Myocyte (in vitro differentiated cells): ENCODE measurements at places on chromosomes 1 and 21. TPM values are rescaled to one million over a fixed set of nuclear protein-coding genes. Genes with fewer than 3 reads are reported as not detected.
A peak's percentile ranks its signal among the peaks of the same experiment; 100 is the strongest.

Gene ADAMTS1
- total RNA-seq: 21.4 and 23.0 TPM in 2 replicates

Gene RGS1
- total RNA-seq: 0.43 TPM in 1 of 2 replicates, not detected in the other

Gene FMN2
- total RNA-seq: 1.1 and 2.4 TPM in 2 replicates

Gene FCER1G
- not detected in 2 replicates for total RNA-seq

Gene RGS4
- total RNA-seq: 14.5 and 21.0 TPM in 2 replicates

Gene ITGB3BP
- 13.7 and 18.1 TPM in 2 replicates for total RNA-seq

DNA sequence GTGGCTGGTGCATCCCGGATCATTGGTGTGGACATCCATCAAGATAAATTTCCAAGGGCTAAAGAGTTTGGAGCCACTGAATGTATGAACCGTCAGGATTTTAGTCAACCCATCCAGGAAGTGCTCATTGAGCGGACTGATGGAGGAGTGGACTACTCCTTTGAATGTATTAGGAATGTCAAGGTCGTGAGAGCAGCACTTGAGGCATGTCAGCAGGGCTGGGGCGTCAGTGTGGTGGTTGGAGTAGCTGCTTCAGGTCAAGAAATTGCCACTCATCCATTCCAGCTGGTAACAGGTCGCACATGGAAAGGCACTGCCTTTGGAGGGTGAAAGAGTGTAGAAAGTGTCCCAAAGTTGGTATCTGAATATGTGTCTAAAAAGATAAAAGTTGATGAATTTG, 79.1 kb downstream of the FMN2 start:
- DNase-seq: peak; percentile 68

- DNase-seq: peak; percentile 46
These were observed 68.3 kb upstream of the TARDBP start for GRCh38 chr1:10943991-10944730.

DNA sequence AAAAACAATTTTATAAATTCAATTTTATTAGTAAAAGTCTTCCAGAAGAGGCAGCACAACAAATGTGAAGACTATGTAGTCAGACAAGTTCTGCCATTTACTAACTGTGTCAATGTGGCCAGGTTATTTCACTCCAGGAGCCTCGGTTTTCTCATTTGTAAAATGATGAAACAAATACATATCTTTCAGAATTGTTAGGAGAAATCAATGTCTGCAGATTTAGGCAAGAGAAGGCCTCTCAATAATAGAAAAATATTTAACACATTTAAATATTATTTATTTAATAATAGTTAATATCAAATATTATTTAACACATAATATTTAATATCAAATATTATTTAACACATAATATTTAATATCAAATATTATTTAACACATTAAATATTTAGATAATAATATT, 75.6 kb upstream of the PTGFR start:
- no peak for DNase-seq

DNA sequence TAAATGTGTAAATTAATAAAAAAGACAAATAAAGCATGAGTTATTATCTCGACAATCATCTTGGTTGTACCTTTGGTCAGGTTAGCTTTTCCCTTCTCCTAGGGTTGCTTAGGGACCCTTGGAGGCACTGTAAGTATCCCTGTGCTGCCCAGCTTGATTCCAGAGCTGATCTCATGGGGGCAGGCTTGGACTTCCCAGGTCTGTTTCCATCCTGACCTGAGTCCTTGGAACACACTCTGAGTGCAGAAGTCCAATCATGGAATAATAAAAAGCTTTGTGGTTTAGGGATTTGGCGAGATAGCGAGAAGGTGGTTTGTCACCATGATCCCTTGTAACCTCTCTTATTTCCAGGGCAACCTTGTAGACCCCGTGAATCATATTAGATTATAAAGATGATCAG, 18.7 kb upstream of the PAPPA2 start:
- DNase-seq: no peak

DNA sequence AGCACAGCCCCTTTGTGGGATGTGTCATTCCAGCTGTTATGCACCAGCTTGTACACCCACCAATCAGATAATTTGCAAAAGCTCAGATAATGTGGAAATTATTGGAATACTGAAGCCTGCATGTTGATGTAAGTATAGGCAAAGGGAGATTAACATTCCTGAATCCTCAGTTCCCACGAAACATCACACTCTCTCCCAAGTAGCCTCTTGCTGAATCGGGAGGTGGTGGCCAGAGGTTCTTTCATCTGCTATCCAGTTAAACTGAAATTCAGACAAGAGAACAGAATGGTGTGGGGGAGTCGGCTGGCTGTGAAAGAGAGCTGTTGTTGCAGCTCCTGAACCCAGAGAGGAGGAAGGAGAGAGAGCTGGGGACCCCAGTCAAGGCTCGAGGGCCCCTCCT, 170.9 kb downstream of the ZBTB18 start:
- no peak for DNase-seq

DNA sequence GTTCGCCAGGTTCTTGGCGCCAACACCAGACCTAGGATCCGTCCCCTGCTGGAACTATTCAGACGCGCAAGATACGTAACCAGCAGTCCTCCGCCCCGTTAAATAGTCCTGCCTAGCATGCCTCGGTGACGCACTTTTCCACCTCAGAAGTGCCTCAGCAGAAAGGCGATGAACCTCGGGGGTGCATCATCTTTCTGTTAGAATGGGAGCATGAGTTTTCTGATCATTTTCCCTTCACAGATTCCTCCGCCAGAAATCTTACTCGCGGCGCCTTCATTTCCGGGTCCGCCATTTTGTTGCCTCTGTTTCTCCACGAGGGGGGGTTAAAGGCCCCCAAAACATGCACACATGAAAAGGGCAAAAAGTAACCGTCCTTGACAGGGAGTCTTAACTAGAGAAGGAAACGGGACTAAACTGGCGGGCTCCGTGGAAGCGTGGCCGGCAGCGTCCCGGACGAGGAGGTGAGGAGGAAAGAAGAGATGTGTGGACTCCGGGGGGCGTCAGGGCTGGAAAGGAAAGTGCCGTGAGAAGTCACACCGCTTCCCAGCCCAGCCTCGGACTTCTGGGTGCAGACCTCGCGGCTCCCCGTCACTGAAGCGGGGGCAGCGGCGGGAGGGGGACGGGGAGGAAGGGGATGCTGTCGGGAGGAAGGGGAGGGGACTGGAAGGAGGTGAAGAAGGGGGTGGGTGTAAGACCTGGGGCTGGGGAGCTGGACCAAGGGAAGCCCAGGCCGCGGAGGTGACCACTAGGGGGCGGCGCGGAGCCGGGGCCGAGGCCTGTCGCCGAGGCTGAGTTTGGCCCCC, at the start of gene GABPB2:
TSS of gene GABPB2 (plus strand) at position 288 of the 803 bp plus-strand sequence. CDS start 17,429 bp downstream, outside the sequence.
- peak; percentile 94 for DNase-seq

GRCh38 chr1:175185903-175186302, 6.7 kb downstream of the KIAA0040 start:
- DNase-seq: no peak

- DNase-seq: no peak
These were observed 2.2 kb downstream of the SMCP start for GRCh38 chr1:152880316-152880715.

- no peak for DNase-seq
These were observed 7.4 kb downstream of the DSCAM start for GRCh38 chr21:40839521-40839920.

- no peak for DNase-seq
These were observed 491.6 kb upstream of the C1orf87 start for GRCh38 chr1:60564916-60565750.

DNA sequence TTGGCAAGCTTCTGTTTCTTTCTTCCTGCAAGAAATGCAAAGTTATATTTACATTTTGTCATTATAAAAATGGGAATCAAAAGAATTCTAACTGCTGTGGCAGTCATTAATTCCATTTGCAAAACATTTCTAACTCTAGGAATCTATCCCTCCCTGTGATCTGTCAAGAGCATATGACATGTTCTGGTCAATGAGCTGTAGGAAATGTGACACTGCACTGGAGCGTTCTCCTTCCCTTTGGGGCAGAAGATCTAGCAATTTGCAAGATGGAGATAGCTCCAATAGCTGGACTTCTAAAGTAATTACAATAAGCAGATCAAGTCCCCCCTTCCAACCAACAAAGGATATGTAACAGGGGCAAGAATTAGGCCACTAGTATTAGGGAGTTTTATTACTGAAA, 6.3 kb downstream of the TOMM20 start:
- DNase-seq: no peak

- DNase-seq: peak; percentile 30
These were observed at the start of gene FOXD3 for GRCh38 chr1:63322114-63322943. TSS of gene FOXD3 (plus strand) at chr1:63322567. CDS start at chr1:63323059, 492 bp downstream.

DNA sequence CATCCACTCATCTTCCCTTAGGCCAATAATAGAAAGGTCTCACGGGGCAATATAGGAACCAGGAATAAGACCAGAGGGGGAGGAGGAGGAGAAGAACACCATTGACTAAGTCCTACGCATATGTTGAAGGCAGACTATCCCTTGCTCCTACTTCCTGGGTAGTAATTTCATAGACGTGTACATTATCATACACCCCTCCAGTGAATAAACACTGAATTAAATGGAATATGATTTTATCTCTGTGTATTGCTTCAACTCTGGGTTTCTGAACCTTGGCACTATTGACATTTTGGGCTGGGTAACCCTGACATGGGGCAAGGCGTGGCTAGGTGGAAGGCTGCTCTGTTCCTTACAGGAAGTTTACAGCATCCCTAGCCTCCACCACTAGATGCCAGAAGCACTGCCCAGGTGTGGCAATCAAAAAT, 17.3 kb upstream of the FHAD1 start:
- DNase-seq: no peak

DNA sequence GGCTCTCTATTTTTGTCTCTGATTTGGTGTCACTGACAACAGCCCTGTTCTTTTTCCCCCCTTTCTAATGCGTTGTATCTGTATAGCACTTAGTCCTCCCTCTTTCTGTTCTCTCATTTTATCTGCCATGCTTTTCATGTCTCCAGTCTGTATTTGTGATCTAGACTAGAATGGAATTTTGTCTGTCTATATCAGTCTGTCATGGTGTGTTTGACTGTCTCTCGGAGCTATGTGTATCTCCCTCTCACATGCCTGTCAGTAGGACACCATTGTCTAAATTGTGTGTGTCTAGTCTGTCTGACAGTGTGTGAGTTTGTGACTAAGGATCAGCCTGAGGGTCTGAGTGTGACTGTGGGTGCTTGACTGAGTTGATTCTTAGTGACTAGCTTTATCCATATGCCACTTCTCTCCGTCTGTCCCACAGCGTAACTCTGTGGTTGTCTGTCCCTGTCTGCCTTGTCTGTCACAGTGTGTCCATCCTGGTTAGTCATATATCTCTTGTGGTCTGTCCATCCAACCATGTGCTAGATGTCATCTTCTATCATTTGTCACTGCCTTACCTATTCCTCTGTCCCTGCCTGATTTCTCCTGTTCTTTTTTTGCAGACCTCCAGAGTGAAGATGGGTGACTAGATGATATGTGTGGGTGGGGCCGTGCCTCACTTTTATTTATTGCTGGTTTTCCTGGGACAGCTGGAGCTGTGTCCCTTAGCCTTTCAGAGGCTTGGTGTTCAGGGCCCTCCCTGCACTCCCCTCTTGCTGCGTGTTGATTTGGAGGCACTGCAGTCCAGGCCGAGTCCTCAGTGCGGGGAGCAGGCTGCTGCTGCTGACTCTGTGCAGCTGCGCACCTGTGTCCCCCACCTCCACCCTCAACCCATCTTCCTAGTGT, 1.4 kb upstream of the B4GALT2 start:
- no peak for DNase-seq

GRCh38 chr1:226062558-226063223, at the start of gene H3-3A:
TSS of gene H3-3A (plus strand) at chr1:226062716. CDS start at chr1:226064352, 1,636 bp downstream.
- DNase-seq: peak; percentile 96

DNA sequence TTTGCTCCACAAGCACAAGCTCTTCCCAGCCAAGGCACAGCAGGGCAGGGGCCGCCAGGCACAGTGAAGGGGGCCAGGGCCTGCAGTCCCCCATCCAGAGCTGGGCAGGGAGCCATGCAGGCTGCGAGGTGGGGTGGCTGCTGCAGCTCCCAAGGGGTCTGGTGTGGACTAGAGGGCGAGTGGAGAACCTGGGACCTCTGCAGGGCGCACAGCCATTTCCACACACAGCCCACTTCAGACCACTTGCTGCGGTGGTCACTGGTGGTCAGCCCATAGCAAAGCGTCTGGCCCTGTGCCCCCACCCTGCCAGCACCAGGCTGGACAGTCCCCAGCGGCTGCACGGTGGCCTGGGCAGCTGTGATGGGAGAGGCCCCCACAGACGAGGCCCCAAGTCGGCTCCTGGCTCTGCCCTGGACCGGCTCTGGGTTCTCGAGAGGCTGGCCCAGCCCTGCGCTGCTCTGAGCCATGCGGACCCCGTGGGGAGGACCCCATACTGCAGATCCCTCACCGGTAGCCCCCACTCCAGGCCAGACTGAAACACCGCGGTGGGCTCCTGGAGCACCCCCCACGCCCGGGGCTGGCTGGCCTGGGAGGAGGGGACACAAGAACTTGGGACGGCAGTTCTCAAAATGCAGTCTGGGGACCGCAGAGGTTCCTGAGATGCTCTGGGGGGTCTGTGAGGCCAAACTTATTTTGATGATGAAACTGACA, 47.1 kb upstream of the COL6A2 start:
- no peak for DNase-seq

DNA sequence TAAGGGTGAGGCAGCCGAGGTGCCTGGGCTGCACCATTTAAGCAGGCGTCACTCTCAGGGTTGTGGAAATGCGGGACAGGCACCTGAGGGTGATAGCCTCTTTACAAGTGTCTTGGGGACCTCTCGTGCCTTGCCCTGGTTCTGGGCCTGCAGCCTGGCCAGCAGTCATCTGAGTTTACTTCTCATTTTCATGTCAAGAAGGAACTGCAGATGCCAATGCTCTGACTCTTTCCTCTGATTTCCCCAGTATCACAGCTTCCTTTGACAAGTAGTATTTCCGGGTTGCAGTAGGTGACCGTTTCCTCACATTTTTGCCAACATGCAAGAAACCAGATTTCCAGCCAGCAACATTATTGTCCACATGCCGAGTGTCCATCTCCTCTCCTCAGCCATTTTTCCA, 286.9 kb downstream of the DISC1 start:
- DNase-seq: no peak

GRCh38 chr21:24217151-24217550, 1390.1 kb downstream of the MRPL39 start:
- no peak for DNase-seq

GRCh38 chr1:183417772-183418491, at the start of gene NMNAT2:
TSS of gene NMNAT2 (minus strand) at chr1:183418380. CDS start at chr1:183418267, 113 bp downstream.
- DNase-seq: peak; percentile 23

- peak; percentile 92 for DNase-seq
These were observed 105.3 kb upstream of the HNRNPU start for GRCh38 chr1:244969355-244970235.
